ENCODE measurements at places on chromosomes 3 and 15.

DNA sequence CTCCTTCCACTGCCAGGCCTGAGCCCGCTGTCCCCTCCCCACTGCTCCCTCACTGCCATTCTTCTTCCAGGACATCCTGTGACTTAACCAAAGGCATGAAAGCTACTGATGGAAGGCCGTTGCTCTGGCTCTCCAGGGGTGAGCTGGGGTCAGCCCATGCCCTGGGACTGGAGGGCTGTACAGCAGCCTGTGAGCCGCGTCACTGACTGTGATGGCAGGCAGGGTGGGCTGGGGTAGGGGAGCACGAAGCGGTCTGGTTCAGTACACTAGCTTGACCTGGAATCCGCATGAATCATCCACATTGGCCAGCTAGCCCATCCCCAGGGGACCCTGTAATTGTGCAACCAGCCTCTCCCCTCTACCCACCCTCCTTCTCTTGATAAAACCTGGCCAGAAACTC lies 30.8 kb downstream of the CORO2B start:
- no peak for DNase-seq

GRCh38 chr3:66409771-66410754 lies 90.8 kb downstream of the LRIG1 start:
- no peak for DNase-seq

- no peak for DNase-seq
Measured at GRCh38 chr3:58058361-58059263, 50.4 kb downstream of the FLNB start.

GRCh38 chr3:47578119-47578632 lies 489 bp downstream of the CSPG5 start:
- no peak for DNase-seq
